ENCODE measurements at places on chromosomes 3 and 15.
A peak's percentile ranks its signal among the peaks of the same experiment; 100 is the strongest.

- no peak for DNase-seq
Measured at GRCh38 chr3:127655641-127656040, 17.1 kb upstream of the ABTB1 start.

DNA sequence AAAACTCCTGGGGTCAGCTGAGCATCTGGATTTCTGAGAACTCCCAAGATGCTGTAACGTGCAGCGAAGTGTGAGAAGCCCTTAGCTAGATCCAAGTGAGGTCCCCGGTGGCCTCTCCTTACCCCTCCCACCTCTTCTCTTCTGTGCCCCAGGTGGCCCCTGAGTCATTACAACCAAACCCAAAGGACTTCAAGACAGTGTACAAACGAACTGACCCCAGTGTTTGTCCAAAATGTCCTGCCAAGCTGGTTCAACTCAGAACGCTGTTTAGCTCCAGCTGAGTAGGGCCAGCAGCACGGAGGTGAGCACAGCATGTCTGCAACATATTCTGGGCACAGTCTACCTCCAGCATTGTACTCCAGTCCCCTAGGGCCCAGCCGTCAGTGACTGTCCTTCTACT is 73.9 kb upstream of the OXTR start:
- DNase-seq = no peak

DNA sequence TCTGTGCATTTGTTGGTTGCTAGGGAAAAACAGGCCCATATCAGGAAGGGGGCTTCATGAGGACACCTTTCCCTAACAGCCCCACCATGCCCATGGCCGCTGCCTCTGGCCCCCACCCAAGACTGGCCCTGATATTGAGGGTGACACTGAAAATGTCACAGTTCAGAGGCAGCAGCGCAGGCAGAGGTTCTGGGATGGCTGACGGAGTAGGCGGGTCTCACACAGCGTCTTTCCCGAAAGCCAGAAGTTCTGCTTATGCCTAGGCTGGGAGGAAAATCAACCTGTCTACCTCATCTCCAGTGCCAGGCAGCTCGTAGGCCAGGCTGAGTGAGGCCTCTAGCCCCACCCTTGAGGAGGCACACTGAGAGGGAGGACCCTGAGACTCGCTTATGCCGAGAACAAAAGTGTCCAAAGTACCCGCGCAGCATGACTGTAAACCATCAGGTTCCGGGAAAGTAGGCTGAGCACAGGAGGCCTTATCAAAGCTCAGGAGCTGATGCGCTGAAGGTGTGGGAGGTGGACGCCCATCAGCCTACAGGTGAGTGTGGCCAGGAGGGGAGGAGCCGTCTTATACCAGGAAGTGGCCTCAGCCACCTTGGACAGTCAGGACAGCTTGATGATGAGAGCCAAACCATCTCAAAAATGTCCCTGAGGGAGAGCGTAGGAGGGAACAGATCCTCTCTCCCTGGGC is 27.5 kb downstream of the GRAMD2A start:
- no peak for DNase-seq

GRCh38 chr3:60598671-60599070 is 652.6 kb downstream of the FHIT start:
- no peak for DNase-seq

DNA sequence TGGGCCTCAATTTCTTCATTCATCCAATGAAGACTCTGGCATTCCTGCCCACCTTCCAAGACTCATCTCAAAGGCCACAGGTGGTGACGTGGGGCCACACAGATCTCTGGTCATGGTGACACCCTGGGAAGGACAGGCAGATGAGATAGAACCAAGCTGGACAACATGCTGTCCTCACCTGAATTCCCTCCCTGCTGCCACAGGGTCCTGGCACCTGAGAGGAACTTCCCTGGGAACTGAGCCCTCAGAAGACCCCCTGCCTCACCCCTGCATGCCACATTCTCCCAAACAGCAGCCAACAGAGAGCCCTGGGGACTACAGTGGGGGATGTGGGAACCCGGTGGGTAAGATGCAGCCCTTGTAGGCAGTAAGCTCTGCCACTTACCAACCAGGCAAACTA is 10.7 kb downstream of the KLF15 start:
- DNase-seq = no peak

DNA sequence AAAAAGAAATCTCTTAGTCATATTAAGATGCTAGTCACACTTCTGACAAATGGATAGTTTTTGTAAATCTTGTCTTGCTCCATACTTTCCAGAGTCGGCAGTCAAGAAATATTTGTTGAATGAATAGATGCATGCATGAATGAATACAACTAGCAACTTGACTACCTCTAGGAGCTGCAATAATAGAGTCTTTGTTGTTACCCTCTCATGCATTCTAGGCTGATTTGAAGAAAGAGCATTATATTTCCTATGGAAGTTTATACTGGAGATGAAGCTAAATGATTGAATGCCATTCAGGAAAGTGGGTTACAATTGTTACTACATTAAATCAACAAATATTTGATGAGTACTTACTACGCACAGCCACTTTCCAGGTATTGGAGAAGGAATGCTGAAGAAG is 18.1 kb upstream of the TRAT1 start:
- DNase-seq = no peak

- no peak for DNase-seq
Measured at GRCh38 chr3:43014956-43015355, 35.8 kb downstream of the GASK1A start.

GRCh38 chr3:64345371-64345770 is 120.1 kb upstream of the PRICKLE2 start:
- DNase-seq = no peak

DNA sequence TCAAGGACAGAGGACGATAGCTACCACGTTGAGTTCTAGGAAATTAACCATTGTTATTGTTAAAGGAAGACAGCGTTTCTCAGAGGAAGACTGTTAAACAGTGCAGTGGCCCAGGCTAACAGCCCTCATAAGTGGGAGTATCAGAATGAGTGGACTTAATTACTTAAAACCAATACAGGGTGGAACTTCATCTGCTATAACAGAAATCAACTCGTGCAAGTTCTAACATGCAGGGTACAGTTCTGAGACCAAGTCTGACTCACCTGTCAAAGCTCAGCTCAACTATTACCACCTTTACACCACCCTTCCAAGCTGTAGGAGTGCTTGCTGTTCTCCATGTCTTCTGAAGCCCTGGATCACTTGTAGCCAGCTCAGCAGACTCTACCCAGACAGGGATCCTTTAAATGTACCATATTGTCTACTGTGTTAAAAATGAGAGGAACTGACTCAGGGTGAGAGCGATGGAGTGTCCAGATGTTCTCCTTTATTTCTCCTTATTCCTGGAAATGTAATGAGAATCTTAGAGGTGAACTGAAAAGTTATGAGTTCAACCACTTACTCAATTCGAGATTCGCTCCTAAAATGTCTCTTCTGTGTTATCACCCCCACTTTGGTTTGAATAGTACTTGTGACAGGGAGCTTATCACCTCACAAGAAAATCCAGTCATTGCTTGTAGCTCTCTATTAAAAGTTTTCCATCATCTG is 26.5 kb downstream of the CD86 start:
- no peak for DNase-seq

GRCh38 chr3:52289338-52289746 is 1.7 kb downstream of the GLYCTK start:
- no peak for DNase-seq

DNA sequence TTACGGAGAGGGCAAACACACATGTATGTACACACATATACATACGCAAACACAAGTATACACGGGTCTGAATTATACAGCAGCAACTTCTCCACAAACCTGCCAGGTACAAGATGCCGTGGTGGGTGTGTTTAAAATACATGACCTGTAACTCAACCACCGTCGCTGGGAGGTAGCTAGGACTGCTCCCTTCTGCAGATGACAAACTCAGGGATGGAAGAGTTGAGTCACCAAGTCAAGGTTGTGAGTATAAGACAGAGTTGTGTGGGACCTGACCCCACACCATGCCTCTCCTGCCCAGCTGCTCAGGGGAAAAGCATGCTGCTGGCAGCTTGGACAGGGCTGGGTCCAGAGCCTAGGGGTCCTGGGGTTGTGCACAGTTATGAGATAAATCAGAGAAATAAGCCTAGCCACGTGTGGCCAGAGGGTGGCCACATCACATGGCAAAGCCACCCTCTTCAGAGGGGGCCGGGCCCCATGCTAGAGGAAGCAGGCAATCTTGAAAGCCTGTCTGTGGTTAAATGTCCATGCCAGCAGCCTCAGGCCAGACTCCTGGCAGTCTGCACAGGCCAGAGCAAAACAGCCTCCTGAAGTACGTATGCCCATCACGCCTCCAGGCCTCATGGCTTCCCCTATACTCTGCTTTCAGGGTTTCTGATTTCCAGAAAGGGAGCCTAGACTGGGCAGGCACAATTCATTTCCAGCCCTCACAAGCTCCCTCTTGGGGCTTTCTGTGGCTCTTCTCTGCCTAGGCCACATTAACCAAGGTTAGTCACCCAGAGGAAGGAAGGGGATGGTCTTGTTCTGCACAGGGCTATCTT is 107.7 kb upstream of the RPL32 start:
- no peak for DNase-seq

GRCh38 chr3:101069901-101070798 is 76.9 kb upstream of the ABI3BP start:
- DNase-seq = peak; percentile 10

DNA sequence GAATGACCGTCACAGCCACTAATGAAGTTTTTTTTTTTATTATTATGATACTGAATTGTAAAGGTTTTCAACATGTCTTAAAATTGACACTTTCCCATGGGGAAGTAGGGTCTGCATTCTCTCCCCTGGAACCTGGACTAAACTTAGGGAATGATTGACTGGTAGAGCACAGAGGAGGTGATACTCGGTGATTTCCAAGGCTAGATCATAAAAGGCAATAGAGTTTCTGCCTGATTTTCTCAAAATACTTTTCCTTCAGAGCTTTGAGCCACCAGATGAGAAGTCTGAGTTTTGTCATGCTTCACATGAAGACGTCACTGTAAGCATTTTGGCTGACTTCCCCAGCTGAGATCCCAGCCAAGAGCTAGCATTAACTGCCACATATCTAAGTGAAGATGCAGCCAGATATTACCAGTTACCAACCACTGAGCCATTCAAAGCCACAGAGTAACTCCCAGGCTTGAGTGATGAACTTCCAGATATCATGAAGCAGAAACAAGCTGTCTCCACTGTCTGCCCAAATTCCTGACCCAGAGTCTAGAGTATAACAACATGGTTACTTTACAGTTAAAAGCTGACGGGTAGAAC is 105.8 kb downstream of the LSAMP start:
- DNase-seq = no peak

DNA sequence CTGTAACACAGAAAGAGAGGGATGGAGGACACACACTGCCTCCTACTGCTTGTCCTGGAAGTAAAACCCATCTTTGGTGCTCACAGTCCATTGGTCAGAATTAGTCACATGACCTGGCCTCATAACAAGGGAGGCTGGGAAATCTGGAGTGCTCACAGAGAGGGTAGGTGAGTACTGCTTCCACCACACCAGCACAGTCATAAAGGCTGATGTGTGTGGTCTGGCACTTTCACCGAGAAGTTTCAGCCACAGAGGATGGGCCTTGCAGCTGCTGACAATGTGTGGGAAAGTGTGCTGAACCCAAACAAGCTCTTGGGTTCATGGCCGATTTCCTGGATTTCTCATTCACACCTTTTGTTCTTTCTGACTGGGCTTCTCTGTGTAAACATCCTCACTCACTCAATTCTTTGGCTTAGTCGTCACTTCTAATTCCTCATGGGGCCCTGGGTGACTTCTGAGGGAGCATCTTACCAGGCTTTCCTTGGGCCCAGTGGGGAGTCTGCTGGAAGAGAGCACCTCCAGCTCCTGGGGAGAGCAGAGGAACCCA is 100.7 kb downstream of the ASB7 start:
- peak; percentile 39 for DNase-seq

- DNase-seq = no peak
Measured at GRCh38 chr3:112767777-112768176, 78.9 kb downstream of the CD200R1L start.

DNA sequence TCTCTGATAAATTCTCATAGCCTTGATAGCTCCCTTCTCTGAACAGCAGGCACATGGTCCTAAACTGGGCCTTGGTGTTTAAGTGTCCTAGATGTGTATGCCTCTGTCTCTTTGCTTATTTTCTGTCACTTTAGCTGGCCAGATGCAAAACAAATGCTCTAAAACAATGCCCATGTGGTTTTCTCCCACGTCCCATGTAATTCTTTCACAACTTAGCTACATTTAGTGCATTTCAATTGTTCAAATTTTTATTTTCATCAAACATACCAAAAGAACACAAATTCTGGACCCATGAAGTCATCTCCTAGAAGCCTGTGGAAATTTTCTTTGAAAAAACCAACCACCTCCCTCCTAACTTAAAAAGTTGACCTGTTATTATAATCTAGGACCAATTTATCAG is 491.3 kb upstream of the AGTR1 start:
- no peak for DNase-seq

- DNase-seq = no peak
Measured at GRCh38 chr3:67737906-67738865, 83.8 kb upstream of the SUCLG2 start.

DNA sequence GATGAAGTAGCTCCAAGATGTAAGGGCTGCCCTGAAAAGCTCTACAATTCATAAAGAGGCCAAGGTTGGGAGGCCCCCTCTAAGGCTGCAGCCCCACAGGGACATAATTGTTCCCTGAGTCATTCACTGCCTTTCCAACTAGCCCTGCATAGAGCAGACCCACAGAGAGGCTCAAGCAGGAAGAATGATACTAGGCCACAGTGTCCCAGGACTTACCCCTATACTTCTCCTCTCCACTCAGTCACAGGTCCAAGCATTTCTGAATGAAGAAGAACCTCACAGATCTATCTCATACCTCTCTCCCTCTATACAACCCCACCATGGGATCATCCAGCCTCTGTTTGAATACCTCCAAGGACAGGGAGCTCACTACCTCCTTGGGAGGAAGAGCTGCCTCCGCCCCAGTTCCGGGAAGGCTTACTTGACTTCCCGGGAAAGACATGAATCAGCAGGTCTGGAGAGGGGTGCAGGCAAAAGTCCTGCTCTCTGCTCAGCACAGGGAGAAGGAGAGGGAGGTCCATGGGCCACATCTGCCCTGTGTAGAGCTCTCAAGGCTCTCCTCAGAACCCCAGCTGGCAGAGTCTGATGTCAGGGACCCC is 6.9 kb upstream of the SKIC8 start:
- no peak for DNase-seq

DNA sequence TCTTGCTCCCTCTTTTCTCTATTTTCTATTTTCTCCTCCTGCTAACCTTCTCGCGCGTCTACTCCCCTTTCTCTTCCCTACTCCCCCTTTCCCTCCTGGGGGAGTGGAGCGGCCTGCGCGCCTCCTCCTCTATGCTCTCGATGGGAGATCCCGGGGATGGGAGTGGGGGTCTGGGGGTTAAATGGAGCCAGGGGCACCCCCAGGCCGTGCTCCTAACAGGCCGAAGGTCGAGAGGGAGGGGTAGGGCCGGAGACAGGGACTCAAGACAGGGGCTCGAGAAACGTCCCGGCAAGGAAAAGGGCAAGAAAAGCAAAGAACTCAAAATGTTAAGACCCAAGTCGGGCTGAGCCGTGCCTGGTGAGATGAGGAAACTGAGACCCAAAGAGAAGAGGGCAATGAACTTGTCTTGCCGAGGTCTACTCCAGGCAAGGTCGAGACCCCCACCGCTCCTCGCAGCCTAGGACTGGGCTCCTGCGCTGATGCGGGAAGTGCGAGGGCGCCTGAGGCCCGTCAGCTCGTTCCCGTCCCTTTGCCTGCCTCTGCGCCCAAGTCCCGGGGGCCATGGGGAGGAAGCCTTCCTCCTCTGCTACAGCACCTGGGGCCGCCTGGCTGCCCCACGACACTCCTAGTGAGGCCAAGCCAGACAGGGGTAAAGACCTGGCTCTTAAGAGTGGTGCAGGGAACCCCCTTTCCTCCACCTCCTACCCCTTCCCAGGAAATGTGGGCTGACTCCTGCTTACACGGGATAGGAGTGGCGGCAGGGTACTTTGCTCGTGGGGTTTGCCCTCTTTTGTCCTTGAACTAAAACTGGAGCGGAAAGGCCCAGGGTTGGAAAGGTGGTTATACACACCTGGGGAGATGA is 770 bp upstream of the MEGF11 start:
- DNase-seq = no peak

Measured in GM12891 (cell line).